SK-N-SH (cell line): ENCODE measurements at places on chromosomes 1 and 21. TPM values are rescaled to one million over a fixed set of nuclear protein-coding genes. Genes with fewer than 3 reads are reported as not detected.

- no peak for DNase-seq
Observed at GRCh38 chr1:66542811-66543767, 9.1 kb downstream of the SGIP1 start.

DNA sequence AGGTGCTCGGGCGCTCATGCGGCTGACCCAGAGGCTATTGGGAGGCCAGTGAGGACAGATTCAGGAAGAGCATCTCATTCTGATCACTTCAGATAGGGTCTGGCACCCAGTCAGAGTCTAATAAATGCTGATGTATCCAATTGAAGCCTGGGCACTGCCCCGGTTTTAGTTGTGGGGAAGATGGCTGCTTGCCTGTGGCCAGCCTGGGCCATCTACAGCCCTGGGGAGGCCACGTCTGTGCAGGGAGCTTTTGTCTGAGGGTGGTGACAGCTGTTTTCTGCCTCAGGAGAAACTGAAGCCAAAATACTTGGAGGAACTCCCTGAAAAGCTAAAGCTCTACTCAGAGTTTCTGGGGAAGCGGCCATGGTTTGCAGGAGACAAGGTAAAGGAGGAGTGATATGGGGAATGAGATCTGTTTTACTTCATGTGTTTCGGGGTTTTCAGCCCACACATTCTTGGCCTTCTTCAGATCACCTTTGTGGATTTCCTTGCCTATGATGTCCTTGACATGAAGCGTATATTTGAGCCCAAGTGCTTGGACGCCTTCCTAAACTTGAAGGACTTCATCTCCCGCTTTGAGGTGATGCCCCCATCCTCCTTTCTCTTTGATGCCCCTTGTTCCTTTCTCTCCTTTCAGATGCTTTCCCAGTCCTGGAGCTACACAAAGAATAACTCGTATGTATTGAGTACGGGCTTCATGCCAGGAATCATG is 2.8 kb downstream of the GSTM5 start:
- peak; percentile 4 for DNase-seq

DNA sequence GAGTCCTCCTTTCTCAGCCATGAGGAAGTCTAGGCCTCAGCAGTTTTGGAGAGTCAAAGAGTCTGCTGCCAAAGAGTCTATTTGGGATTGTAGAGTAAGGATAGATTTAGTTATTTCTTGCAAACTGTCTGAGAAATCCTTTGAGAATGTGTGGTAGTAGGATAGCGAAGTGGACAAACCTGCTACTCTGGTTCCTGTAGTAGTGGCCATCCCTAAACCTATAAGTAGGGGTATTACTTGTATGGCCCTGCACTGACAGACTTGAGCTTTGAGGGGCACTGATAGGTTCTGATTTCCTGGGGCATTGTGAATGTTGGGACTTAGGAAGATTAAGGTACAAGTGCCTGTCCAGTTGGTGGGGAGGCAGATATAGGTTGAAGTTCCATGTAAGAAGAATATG is 115.9 kb upstream of the SGIP1 start:
- DNase-seq, result no peak

DNA sequence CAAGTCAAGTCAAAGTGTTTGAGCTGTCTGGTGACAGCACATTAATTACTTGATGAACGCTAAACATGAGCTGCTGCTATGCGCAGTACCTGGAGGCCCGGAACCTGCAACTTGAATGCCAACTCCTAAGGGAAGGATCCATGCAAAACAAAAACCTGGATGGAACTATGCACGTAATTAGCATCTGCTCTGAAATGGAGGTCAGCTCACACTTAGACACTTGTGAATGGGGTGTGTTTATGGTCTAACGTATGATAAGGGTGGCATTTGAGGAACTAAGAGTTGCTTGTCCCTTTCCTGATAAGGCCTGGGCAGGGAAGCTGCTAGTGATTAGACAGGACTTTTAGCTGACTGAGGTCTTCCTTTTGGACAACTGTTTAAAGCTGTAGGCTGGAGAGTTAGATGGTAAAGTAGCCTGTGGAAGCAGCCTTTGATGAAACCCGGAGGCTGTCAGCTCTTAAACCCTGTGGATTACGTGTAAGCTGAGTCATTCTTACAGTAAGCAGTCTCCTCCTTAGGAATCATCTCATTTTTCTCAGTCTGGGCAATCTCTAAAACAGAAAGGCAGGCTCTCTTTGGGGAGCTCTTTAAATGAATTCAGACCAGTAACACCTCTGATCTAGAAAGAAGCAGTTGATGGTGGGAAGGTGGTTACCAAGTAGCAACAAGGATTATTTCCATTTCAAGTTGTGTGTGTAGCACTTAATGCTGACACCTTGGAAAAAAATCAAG is 6.8 kb downstream of the TENT5C start:
- DNase-seq, result no peak

GRCh38 chr1:195306281-195306680 is 1302.0 kb downstream of the KCNT2 start:
- no peak for DNase-seq

DNA sequence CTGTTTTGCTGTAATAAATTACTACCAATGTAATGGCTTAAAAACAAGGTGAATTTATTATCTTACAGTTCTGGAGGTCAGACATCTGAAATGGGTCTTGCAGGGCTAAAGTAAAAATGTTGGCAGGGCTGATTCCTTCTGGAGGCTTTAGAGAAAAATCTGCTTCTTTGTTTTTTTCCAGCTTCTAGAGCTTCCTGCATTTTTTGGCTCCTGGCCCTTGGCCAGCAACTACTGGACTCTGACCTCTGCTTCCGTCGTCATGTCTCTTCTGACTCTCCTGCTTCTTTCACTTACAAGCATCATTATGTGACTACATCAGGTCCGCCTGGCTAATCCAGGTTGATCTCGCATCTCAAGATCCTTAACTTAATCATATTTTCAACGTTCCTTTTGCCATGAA is 350.9 kb downstream of the S1PR1 start:
- no peak for DNase-seq

GRCh38 chr1:40640314-40641076 is 25.0 kb downstream of the RIMS3 start:
- DNase-seq, result no peak

The BTG2 gene
- polyA plus RNA-seq, result 26.2 and 33.5 TPM in 2 replicates

The MUL1 gene
- 22.8 and 26.4 TPM in 2 replicates for polyA plus RNA-seq

The AMPD1 gene
- polyA plus RNA-seq, result not detected in 2 replicates

The IL19 gene
- not detected in 2 replicates for polyA plus RNA-seq

The RXFP4 gene
- not detected in 2 replicates for polyA plus RNA-seq
